ENCODE measurements at places on chromosomes 6 and 20. TPM values are rescaled to one million over a fixed set of nuclear protein-coding genes. Genes with fewer than 3 reads are reported as not detected.

Gene UTRN
- 44.3 TPM for total RNA-seq

DNA sequence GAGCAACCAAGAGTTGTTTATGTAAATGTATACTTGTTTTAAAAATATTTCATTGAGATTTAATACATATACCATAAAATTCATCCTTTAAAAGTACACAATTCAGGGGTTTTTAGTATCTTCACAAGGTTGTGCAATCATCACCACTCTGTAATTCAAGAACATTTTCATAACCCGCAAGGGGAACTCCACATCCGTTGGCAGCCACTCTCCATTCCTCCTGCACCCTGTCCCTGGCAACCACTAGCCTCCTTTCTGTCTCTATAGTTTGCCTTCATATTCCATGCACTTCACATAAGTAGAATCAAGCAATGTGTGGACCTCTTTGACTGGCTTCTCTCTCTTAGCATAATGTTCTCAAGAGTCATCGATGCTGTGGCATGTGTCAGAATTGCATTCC is 104.2 kb upstream of the PDE10A start:
- no peak for DNase-seq

DNA sequence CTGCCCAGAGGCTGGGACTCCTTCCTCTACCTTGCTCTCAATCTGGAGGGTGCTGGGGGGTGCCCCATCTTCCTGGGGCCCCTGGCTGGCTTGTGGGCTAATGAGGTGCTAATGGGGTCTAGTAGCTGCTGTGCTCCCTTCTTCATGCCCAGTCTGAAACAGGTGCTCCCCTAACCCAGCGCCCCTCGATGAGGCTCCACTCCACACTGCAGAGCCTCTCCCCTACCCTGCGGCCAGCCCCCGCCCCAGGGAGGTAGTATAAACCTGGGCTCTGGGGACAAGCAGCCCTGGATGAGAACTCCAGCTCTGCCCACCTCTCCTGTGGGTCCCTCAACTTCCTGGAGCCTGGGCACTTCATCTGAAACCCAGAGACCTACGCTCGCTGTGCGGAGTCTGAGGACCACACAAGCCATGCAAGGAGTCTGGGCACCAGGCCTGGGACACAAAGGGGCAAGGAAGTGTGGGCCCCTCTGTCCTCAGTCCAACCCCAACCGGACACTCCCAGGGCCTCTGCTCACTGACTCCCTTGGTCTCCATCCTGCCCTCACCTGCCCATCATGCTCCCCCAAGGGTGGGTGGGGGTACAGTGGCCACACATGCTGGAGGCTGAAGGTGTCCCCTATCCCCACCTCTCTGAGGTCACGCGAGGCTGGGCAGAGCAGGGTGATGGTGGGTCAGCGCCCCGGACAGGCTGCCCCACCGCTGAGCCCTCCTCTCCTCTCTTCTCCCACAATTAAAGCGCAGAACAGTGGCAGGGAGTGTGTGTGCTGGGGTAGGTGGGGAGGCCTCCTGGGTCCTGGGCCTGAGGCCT is 6.1 kb downstream of the RPL10A start:
- no peak for DNase-seq

Gene PPP1R3D
- total RNA-seq: 0.30 TPM

Gene CALHM6
- not detected for total RNA-seq

- DNase-seq: no peak
Measured at GRCh38 chr6:26045065-26045927, 41.9 kb upstream of the HFE start.

- DNase-seq: no peak
Measured at GRCh38 chr6:44122801-44123200, 4.5 kb downstream of the MRPL14 start.

Gene BEND6
- total RNA-seq: 0.90 TPM

Gene HSPA1L
- 1.2 TPM for total RNA-seq

Gene EPHA7
- total RNA-seq: 47.6 TPM

DNA sequence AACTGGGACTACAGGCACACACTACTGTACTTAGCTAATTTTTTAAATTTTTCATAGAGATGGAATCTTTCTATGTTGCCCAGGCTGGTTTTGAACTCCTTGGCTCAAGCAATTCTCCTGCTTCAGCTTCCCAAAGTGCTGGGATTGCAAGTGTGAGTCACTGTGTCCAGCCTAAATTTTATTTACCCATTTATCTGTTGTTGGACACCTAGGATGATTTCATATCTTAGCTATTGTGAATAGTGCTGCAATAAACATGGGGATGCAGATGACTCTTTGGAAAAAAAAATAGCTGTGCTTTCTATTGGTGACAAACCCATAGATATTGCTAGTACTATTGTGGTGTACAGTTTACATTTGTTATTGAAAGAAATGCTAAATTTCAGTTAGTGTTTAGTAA is 19.6 kb upstream of the SYNCRIP start:
- no peak for DNase-seq

DNA sequence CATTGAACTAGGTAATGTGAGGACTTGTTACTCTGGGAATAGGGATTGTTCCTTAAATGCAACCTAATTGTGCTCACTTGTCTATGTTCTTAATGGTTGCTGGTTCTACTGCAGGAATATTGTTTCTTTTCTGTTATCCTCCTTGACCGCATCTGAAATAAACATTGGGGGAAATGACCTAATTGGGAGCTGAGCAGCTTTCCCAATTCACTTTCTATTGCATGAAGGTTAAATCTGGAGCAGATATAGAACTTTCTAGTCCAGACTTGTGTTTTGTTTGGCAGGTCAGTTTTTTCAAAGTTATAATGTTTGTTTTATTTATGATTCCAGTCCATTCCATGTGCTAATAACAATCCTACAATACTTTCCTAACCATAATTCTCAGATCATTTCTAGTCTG is 981.0 kb upstream of the CITED2 start:
- no peak for DNase-seq

- DNase-seq: peak; percentile 48
Measured at GRCh38 chr20:47315339-47316056, 41.0 kb downstream of the ZMYND8 start.

- no peak for DNase-seq
Measured at GRCh38 chr20:54344832-54345231, 130.6 kb upstream of the DOK5 start.

DNA sequence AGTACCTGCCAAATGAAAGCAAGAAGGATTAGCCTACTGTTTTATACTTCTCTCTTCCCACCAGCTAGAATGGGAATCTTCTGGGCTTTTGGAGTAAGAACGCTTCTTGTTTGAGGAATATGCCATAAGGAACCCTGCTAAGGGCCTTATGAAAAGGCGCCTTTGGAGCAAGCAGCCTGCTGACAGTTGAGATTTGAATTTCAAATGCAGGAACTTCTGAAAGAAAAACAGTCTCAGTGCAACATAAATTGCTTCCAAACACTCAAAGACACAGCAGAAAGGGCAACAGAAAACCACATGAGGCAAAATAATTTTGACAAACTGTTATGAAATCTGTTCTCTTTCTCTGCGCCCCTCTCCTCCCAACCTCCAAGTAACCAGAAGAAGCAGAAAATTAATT is 149.4 kb upstream of the B3GAT2 start:
- no peak for DNase-seq

GRCh38 chr6:119350952-119351372 is 1.4 kb upstream of the MAN1A1 start:
- no peak for DNase-seq

DNA sequence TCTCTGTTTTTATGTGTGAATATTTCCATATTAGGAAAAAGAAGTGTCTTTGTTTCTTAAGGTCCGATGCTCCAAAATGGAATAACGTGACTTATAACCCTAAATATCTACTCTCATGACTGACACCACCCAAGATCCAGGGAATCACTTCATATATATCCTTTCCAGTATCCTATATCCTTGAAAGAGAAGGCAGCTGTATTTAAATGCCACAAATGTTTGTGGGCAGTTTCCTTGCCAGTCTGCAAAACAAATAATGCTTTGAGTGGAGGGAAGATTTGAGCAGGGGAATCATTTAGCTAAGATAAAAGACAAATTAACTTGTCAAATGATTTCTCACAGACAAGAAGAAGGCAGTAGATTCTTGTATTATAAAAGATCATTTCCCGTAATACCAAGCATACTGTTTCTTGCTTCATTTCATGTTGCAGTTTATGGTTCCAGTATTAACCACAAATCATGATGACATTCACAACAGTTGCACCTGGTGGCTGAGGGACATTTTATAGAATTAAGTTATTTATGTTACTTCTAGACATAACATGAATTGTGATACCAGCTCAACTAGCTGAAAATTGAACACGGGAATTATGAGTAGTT is 30.0 kb upstream of the FABP7 start:
- DNase-seq: no peak

Gene ANKRD66
- not detected for total RNA-seq

Gene COL20A1
- 0.37 TPM for total RNA-seq

GRCh38 chr6:116450185-116450710 is 10.9 kb upstream of the CALHM6 start:
- DNase-seq: no peak

- DNase-seq: no peak
Measured at GRCh38 chr6:117487821-117488220, 5.3 kb downstream of the DCBLD1 start.

Gene HUS1B
- total RNA-seq: not detected

All from neural progenitor cell (in vitro differentiated cells).